ENCODE measurements at places on chromosomes 5 and 9.
A peak's percentile ranks its signal among the peaks of the same experiment; 100 is the strongest.

DNA sequence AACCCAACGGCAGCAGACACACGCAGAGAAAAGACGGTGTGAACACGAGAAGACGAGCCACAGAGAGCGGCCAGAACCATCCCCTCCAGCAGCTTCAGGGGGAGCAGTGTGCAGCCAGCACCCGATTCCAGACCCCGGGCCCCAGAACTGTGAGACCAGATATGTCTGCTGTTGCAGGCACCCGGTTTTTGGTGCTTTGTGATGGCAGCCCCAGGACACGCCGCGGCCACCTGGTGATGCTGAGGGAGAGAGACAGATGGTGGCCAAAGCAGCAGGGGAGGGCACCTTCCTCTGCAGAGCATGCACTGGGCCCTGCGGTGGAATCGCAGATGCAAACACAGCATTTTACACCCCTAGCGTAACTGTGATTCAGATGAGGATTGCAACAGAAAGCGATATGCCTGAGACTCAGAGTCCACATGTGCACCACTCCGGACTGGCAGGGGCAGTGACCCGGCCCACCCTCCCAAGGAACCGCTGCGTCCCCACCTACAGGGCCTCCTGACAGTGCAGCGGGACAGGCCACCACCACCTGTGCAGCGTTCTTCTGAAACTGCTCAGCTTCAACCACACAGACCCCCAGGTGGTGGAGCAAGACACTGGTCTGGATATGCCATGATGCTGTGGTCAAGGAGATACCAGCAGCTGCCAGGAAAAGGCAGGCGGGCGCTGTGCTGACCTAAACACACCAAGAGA, 24.0 kb downstream of the ZDHHC11B start:
- DNase-seq, result no peak

DNA sequence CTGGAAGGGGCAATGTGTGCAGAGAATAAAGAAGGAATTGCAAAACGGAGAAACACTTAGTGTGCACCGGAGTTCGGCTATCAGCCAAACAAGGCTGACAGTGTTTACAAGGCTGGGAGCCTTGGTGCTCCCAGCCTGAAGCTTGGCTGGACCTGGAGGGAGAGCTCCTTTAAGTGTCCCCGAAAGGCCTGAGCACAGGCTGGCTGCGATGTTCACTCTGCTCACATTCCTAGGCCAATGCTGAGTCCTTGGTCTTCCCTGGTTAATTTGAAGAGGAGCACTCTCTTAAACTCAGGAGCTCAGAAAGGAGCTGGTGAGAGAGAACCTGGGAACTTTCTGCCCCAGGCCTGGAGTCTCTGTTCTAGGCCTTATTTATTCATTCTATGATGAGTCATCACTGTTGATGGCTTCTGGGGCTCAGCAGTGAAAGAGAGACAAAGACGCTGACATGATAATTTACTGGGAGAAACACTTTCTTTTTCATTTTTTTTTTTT, 88.6 kb upstream of the MYO10 start:
- no peak for DNase-seq

GRCh38 chr9:129888293-129889121, 53.2 kb downstream of the USP20 start:
- peak; percentile 79 for DNase-seq

DNA sequence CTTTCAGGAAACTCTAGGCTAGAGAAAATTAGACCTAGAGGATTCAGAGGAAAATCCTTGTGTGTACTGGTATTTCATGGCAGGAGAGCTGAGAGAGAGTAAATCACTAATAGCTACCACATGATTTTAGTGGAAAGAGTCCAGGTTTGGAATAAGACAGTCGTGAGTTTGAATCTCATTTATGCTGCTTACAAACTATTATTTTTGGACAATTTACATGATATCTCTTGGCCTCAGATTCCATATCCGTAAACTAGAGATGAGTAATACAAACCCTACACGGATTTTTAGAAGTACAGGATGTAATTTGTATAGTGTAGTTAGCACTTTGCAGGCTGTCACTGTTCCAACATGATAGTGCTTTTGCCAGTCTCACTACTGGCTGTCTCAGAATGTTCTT, 2.7 kb downstream of the IL31RA start:
- DNase-seq, result no peak

DNA sequence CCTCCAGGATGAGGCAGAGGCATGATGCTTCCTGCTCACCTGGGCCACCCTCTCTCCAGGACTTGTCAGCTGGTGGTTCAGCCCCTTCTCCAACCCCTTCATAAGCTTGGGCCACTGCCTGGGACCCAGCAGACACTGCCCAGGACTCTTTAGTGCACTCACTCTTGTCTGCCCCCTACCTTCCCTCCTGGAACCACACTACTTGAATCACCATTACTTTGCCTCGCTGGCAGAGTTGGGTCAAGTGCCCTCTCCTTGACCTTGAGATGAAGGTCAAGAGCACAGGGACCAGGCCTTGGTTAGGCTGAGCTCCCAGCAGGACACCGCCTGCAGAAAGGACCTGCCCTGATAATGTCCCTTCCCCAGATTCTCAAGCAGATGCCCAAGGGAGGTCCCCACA, 8.5 kb upstream of the ENDOG start:
- no peak for DNase-seq

- no peak for DNase-seq
Observed at GRCh38 chr5:88833371-88834130, 49.4 kb downstream of the MEF2C start.

DNA sequence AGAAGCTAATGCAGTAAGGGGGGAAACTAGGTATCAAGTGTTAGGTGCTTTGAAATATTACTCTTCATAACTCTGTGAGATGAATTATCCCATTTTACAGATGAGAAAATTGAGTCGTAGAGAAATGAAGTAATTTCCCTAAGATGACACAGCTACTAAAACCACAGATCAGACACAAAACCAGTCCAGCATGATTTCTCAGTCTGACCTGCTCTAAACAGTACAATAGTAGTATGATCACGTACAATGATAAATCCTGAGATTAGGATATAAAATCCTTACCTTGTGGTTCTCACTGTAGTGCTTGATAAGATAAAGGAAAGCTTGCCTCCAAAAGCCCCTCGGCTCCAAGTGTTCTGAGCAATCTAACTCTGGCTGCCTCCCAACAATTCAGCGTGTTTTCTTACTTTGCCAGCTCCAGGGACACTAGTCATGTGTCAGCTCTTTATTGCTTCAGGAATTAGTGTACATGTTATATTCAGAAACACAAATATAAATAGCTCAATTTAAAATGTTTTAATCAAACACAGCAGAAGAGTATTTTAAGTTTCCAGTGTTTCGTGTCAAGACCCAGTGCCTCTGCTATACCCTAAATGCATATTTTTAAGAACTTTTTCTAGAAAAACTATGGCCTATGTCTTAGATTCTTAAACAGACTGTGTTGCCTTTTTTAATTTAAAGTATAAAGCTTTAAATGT, 243.6 kb downstream of the DENND1A start:
- no peak for DNase-seq

GRCh38 chr9:86629530-86629929, 275.3 kb upstream of the TUT7 start:
- no peak for DNase-seq
